Activated T-cell treated with anti-CD3 and anti-CD28 coated beads for 4 hours (primary cell): ENCODE measurements at places on chromosomes 6 and 20.

- DNase-seq = no peak
These were observed 208.1 kb upstream of the CDYL start for GRCh38 chr6:4568138-4568537.

DNA sequence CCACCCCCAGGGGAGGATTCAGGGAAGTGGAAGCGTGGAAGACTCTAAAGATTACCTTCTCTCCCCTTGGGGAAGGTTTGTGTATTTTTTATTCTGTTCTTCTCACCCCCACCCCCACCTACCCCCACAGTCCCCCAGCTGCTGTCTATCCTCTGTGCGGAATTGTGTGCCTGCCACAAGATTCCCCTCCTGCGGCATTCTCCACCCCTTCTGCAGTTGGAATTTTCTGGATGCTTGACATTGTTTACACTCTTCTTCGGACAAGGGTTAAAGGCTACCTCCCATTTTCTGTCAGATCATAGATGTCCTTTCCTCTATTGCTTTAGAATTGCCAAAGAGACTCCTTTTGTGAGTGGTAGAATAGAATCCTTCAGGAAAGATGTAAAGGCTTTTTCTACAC lies 60.4 kb upstream of the EDN3 start:
- no peak for DNase-seq

GRCh38 chr6:17182961-17183360 lies 81.1 kb downstream of the STMND1 start:
- DNase-seq = no peak

DNA sequence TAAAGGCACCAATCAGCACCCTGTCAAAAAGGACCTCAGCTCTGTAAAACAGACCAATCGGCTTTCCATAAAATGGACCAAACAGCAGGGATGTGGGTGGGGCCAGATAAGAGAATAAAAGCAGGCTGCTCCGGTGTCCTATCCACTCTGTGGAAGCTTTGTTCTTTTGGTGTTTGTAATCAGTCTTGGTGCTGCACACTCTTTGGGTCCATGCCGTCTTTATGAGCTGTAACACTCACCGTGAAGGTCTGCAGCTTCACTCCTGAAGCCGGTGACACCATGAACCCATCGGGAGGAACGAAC lies 7.3 kb upstream of the PXDC1 start:
- no peak for DNase-seq

DNA sequence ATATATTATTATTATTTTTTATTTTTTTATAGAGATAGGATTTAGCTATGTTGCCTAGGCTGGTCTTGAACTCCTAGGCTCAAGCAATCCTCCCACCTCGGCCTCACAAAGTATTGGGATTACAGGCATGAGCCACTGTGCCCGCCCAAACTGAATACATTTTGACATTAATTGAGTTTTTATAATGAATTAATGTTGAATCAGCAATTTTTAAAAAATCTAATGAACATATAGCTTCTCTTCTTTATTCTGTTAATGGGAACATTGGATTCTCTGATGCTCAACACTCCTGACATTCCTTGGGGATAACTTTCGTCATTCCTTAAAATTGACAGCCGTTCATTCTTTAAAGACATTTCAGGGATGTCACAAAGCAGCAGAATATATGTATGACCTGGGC lies 52.4 kb downstream of the ANKS1A start:
- DNase-seq = no peak

- DNase-seq = no peak
These were observed 100.9 kb downstream of the TMEM242 start for GRCh38 chr6:157222201-157222981.

GRCh38 chr20:7935027-7935551 lies 5.2 kb downstream of the HAO1 start:
- no peak for DNase-seq

DNA sequence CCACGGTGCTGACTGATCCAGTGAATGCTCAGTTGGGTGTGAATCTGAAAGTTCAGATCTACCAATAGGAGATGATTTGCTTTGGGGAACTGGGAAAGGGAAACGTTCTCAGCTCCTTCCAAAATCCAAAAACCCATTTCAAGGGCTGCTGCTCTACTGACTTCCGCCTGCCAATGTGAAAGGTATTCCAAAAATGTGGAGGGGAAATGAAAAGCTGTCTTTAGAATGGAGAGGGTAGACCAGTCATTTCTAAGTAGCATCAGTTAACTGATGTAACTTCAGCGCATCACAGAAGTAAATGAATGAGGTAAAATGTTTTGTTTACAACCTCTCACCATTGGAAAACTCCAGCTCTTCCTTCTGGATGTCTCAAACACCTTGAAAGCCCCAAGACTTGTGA lies 19.6 kb upstream of the EYA2 start:
- no peak for DNase-seq

DNA sequence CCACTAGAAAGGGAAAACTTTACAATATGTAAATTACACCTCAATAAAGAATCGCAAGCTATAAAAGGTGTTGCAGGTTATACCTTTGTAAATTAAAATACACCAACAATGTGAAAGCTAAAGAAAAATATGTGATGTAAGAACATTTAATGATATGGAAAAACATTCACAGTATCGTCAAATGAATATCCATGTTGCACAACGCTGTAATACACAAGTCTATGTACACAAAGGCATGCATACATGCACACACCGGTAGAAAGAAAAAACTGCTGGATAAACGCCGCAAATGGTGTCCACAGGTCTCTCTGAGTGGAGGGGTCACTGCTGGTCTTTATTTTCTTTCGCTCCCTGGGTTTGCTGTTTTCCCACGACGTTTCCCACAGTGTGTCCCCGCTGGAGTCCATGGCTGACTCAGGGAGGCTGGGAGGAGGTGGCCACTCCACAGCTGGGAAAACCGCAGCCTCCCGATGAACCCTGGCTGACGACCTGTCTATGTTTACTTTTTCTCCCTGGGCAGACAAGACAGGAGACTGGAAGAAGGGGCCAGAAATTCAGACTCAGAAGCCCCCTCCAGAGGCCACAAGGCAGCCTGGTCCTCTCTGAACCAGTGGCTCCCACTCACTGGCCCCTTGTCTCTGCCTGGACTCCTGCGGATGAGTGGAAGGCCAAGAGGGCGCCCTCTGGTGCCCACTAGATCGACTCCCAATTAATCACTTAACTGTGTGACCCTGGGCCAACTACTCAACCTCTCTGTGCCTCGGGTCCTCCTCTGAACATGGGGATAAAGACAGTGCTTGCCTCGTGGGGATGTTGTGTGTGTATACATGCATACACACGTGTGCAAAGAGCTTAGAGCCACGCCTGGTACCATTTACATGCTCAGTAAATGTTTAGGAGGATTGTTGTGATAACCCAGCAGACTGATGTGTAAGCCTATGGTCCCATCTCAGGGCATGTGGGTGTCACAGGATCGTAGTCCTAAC lies 12.8 kb upstream of the BPI start:
- no peak for DNase-seq

DNA sequence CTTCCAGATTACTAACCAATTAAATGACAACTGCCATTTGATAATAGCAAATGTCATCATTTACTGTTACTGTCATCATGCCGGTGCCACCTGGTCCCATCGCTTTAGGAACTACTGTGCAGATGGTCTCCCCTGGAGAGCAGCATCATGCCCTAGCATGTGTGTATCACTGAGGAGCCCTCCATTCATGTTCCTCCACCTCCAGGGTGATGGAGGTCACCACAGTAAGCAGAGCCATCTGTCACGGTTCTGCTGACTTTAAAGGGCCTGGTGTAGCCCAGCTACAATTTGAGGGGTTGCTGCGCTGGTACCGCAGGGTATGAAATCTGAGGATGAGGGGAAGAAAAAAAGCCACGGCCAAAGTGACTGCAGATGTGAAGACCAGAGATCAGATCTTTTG lies 118.8 kb upstream of the KCNK16 start:
- DNase-seq = no peak

DNA sequence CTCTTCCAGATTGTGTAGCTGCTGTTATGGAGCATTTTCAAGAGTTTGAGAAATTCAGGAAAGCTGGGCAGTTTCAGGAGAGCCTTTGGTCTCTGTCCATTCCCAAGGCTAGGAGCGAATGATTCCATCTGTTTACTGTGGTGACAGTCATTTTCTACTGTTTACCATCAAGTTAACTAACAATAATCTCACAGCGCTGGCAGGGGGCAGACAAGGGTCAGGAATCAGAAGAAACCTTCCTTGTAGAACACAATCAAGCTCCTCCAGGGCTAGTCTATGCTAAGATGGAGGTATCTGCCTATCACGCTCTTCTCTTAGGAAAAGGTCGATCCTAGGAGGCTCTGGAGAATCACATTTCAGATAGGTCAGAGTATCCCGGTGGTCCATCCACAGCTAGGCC lies 293.9 kb downstream of the KIF16B start:
- no peak for DNase-seq

DNA sequence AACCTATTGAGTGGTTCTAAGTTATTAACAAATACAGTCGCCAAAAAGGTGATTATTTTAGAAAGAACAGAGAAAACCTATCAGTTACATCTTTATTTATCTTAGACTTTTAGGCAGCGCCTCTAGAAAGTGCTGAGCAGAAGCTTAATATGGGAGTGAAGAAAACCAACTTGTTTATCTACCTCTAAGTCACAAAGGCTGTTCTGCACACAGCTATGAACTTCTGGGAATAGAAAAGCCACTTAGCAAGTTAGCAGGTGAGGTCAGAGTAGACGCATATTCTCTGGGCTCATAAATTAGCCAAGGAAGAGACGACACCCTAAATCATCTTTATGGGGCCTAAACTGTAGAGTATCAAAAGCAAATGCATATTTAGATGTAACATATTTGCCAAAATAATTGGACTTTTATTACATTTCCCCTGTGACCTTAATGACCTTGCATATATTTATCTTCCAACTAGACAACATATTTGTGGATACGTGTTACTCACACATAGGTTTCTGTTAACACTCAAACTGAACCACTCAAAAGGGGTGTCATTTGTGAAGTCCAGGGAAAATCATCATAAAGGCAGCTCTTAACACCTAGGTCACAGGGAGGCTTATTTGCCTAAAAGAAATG lies 267.1 kb downstream of the ADGB start:
- no peak for DNase-seq

GRCh38 chr6:126905917-126906316 lies 212.6 kb upstream of the RSPO3 start:
- DNase-seq = no peak

GRCh38 chr6:72416744-72417465 lies 205.0 kb upstream of the KCNQ5 start:
- no peak for DNase-seq

GRCh38 chr20:16132036-16132798 lies 441.0 kb downstream of the KIF16B start:
- DNase-seq = no peak

DNA sequence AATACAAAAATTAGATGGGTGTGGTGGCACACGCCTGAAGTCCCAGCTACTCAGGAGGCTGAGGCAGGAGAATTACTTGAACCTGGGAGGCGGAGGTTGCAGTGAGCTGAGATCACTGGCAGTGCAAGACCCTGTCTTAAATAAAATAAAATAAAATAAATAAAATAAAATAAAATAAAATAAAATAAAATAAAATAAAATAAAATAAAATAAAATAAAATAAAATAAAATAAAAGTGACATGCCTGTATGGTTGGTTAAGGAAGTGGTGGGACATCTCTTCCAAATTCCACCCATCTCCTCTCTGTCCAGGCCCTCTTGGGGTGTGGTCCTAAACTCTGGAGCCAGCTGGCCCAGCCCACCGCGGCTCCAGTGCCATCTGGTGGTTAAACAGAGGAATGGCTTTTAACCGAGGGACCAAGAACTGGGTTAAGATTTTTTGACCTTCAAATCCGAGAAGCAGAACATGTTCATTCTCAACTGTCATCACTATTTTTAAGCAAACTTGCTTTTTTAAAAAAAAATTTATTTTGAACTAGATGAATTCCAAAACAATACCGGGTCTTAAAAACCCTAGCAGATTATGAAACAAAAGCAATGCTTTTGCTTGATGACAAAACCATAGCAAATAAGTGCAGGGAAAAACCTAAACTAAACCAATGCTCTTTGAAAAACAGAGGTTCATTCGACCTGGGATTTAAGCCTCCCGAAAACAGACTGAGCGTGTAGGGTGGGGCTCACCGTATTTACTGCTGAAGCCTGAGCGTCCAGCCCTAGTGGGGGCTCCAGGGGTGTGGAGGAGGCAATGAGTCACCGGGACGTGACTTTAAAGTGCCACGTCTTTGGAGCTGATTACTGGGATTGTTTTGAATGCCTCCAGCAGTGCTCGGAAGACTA lies 68.8 kb downstream of the CDC5L start:
- DNase-seq = no peak

GRCh38 chr6:98295515-98296175 lies 538.7 kb upstream of the POU3F2 start:
- no peak for DNase-seq

- no peak for DNase-seq
These were observed 100.6 kb downstream of the MAP3K4 start for GRCh38 chr6:161091972-161092701.

DNA sequence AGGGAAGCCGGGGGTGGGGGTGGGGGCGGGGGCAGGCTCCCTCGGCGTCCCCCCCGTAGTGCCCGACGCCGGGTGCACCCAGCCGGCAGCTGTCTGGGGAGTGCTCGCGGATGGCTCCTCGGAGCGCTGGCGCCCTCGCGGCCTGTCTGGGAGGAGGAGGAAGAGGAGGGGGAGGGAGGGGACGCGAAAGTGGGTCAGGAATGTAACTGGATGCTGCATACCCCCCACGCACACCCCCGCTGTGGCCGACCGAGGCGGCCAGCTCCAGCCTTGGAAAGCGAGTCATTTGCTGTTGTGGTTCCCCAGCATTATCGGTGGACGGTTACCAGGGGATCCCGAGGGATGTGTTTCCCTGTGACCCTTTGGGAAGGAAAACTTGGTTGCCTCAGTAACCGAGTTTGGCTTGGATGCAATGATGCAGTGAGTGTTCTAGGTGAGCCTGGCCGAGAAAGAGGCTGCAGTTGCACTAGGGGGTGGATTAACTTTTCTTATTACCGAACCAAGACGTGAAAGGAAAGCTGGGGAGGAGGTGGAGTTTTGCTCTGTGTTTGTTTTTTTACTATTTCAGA lies 55.2 kb upstream of the RREB1 start:
- DNase-seq = no peak

GRCh38 chr6:43964659-43965570 lies 162.3 kb downstream of the MRPL14 start:
- no peak for DNase-seq

DNA sequence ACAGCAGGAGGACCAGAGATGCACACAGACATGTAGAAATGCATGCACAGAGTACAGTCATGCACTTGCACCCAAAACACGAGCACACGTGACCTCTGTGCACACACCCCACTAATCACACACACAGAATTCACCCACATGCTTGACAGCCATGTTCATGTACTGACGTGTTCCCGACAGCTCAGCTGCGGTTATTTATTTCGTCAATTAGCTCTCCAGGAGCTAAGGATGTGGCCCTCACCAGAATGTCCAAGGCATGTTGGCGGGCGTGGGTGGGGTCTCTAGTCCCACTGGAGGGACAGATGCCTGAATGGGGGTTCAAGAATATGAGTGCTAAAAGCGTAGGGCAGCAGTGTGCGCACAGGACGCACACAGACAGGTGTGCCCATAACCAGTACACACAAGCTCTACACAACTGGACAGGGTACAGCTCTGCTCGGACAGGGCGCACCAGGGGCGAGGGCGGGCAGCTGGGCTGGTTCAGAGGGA lies 571 bp upstream of the PRPF6 start:
- DNase-seq = no peak
